Spleen (tissue), 13 donors: ENCODE measurements at places on chromosomes 2 and 18. TPM values are rescaled to one million over a fixed set of nuclear protein-coding genes. Genes with fewer than 3 reads are reported as not detected.

CCDC74A gene
- polyA plus RNA-seq = 1.2 TPM

DNA sequence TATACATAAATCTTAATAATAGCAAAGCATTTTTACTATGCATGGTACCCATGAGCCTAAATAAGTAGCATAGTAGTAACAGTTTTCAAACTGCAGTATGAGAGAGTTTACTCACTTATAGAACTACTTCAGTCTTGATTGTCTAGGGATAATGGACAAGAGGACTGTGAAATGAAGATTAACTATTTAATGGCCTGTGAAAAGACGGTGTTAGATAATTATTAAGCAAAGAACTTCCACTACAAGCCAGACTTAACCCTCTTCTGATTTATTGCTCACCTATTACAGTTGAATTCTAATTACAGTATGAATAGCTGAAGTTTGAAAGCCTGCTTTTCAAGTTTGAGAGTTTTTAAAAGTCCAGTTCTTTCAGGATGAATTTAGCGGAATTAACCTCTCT is 18.9 kb downstream of the PIK3C3 start:
- H3K4me1 ChIP-seq = peaks cover 14% of the 10 kb centered on the region
- no peak overlapping the region for H3K27ac ChIP-seq
- no peak for DNase-seq
- no peak overlapping the region for H3K4me3 ChIP-seq
- H3K27me3 ChIP-seq = no peaks in the 10 kb centered on the region

- DNase-seq = no peak
- no peaks in the 10 kb centered on the region for H3K27me3 ChIP-seq
- H3K4me3 ChIP-seq = no peak overlapping the region
- H3K4me1 ChIP-seq = no peaks in the 10 kb centered on the region
- no peak overlapping the region for H3K27ac ChIP-seq
- H3K36me3 ChIP-seq = no peaks in the 10 kb centered on the region
These were observed 142.5 kb downstream of the CDH19 start for GRCh38 chr18:66461344-66461743.

M1AP gene
- 0.61 TPM for polyA plus RNA-seq

PID1 gene
- polyA plus RNA-seq = 3.2 TPM
